ENCODE measurements at places on chromosomes 16 and 17.

- no peak for DNase-seq
Measured at GRCh38 chr17:77741109-77741508, 217.4 kb upstream of the TNRC6C start.

DNA sequence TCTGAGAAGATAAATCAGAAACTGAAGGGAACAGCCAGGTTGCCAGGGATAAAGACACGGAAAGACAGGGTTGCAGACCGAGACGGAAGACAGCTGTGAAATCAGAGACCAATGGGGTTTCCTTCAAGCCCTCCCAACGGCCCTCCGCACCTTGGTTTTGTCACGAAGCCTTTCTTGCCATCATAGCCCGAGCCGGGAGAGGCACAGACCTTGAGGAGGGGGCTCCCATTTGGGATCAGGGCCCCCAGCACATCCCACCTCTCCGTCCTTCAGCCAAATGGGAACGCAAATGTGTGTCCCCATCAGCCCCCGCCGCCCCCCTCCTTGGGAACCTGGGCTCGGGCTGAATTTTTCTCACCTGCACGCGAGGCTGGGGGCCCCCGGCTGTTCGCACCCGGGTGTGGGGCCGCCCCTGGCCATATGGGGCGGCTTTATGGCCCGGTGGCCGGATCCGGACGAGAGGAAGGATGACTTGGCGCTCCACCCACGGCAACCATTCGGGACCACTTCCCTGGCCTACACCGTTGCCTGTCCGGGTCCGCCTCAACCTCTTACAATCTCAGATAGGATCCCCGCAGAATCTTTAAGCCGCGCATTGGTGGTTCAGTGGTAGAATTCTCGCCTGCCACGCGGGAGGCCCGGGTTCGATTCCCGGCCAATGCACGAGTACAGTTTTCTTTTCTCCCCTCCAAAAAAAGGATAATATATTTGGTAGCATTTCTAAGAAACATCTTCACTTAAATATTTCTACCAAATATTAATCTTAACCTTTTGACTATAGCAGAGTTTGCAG, 1.4 kb upstream of the HES7 start:
- DNase-seq, result peak; percentile 79

DNA sequence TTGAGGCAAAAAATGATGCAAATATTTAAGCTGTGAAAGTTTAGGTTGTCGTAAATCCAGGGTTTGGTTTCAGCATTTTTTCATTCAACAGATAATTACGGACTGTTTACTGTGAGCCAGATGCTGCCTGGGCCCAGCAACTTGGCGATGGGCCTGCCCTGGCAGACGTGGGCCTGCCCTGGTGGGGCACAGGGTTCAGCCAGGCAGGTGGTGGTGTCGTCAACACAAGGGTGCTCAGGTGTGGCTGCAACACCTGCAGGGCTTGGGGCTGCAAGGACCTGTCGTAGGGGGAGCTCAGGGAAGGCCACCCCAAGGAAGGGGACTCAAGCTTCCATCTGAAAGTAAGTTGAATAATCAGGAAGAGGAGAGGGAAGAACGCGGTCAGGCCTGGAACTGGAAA, 15.1 kb downstream of the ZC3H18 start:
- DNase-seq, result no peak

DNA sequence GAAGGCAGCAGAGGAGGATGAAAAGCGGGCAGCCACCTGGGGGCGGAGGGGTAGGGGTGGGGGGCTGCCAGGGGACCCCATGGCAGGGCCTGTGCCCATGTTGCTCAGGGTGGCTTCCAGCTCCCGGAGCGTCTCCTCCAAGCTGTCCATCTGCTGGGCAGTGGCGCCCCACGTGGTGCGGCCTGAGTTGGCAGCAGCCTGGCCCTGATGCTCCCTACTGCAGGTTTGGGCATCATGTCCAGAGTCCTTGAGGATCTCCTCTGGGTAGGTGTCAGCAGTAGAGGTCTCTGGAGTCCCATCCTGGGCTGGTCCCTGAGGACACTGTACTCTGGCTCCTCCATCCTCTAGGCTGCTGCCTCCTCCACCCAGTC, 60.9 kb downstream of the SRCIN1 start:
- no peak for DNase-seq

- DNase-seq, result no peak
Measured at GRCh38 chr17:36506249-36506826, 19.9 kb downstream of the ZNHIT3 start.

DNA sequence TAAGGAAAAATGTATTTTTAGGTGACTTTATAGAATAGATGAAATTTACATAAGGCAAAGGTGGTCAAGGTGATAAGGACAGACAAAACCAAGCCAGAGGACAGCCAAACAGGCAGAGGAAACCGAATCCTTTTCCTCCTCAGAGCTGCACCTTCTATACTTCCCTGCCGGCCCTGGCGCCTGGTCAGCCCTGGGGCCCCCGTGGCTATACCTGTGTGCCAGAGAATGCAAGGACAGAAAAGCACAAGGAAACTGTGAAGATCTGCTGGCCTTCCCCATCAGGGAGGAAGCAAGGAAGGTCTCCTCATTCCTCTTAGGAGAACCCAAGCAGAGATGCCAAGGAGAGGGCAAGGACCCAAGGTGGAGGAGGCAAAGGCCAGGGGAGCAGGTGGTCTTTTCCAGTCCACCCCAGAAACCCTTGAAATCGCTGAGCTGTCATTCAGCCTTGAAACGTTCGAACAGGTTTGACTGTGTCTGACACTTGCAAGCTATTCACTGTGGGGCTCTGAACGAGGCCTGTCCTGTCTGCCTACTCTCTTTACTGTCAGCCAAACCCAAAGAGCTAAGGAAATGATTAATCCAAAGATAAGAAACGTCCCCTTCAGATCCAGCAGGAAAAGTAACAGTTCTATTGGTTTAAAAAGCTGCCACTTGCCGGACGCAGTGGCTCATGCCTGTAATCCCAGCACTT, 114.4 kb downstream of the XYLT1 start:
- no peak for DNase-seq

GRCh38 chr17:27240802-27241155, 53.1 kb upstream of the WSB1 start:
- no peak for DNase-seq

DNA sequence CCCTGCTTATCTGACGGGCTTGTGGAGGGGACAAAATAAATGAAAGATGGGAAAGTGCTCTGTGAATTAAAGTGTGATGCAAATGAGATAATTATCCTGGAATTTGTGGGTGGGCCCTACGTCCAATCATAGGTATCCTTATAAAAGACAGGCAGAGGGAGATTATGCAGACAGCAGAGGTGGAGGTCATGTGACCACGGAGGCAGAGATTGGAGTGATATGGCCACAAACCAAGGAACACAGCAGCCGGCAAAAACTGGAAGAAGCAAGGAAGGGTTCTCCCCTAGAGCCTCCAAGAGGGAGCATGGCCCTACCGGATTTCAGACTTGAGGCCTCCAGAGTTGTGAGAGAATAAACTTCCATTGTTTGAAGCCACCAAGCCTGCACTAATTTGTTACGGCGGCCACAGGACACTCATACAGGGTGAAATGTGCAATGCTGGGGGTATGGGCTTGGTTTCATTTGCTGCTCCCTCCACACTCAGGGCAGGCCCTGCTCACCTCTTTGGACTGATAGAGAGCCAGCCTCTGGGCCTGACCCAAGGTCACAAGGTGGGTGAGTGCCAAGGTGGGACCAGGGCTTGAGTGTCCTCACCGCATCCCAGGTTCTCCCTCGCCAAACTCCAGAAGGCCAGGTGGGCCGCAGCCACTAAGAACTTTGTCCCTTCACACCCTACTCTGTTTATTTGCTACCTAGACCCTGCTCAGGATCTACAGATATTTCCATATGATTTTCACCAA, 149.6 kb upstream of the TNRC6C start:
- no peak for DNase-seq

All from ACHN (cell line).